ENCODE measurements at places on chromosomes 3 and 15. TPM values are rescaled to one million over a fixed set of nuclear protein-coding genes. Genes with fewer than 3 reads are reported as not detected.

Gene ZDHHC19
- polyA plus RNA-seq, result 5.5 TPM

Gene ZBBX
- polyA plus RNA-seq, result not detected

Gene ACAN
- not detected for polyA plus RNA-seq

Gene TMEM158
- polyA plus RNA-seq, result 24.6 TPM

Gene LRRC28
- polyA plus RNA-seq, result 8.6 TPM

Gene SYNPR
- not detected for polyA plus RNA-seq

Gene REC114
- not detected for polyA plus RNA-seq

Gene EXD1
- not detected for polyA plus RNA-seq

Gene SFMBT1
- polyA plus RNA-seq, result 3.9 TPM

Gene IDH3A
- polyA plus RNA-seq, result 86.7 TPM

Gene ZNF710
- 6.2 TPM for polyA plus RNA-seq

Gene ZNF197
- 9.4 TPM for polyA plus RNA-seq

Gene UNC45A
- polyA plus RNA-seq, result 54.5 TPM

Gene OR5K1
- polyA plus RNA-seq, result not detected

- no peak overlapping the region for H3K27ac ChIP-seq
- no peak for DNase-seq
- no peaks in the 10 kb centered on the region for H3K36me3 ChIP-seq
- H3K27me3 ChIP-seq, result no peaks in the 10 kb centered on the region
- H3K4me1 ChIP-seq, result no peaks in the 10 kb centered on the region
Measured at GRCh38 chr15:35986191-35986721, 440.3 kb upstream of the DPH6 start.

- peaks cover 11% of the 10 kb centered on the region for H3K4me1 ChIP-seq
- no peak overlapping the region for H3K27ac ChIP-seq
- H3K36me3 ChIP-seq, result no peaks in the 10 kb centered on the region
- no peak for DNase-seq
Measured at GRCh38 chr3:39184968-39185285, 7.5 kb downstream of the XIRP1 start.

DNA sequence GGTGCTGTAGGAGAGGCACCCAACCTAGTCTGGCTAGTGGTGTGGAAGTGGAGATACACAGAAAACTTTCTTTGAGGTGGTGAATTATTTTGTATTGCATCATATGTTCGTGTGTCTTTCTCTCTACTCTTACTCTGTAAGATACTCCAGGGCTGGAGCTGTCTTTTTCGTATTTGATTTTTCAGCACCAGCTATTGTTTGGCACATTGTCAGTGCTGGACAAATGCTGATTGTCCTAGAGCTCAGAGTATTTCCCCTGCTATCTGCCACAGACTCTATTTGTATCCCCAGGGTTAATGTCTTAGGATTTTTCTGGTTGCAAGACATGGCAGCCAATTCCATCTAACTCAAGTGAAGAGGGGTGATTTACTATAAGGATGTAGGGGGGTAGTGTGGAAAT lies 110.5 kb downstream of the SAMMSON start:
- H3K27me3 ChIP-seq, result no peaks in the 10 kb centered on the region
- no peak for DNase-seq
- H3K4me3 ChIP-seq, result no peak overlapping the region
- H3K36me3 ChIP-seq, result no peaks in the 10 kb centered on the region

- no peaks in the 10 kb centered on the region for H3K36me3 ChIP-seq
- no peaks in the 10 kb centered on the region for H3K27me3 ChIP-seq
- H3K27ac ChIP-seq, result no peak overlapping the region
- no peaks in the 10 kb centered on the region for H3K4me1 ChIP-seq
Measured at GRCh38 chr3:17243621-17244020, 358.9 kb downstream of the PLCL2 start.

DNA sequence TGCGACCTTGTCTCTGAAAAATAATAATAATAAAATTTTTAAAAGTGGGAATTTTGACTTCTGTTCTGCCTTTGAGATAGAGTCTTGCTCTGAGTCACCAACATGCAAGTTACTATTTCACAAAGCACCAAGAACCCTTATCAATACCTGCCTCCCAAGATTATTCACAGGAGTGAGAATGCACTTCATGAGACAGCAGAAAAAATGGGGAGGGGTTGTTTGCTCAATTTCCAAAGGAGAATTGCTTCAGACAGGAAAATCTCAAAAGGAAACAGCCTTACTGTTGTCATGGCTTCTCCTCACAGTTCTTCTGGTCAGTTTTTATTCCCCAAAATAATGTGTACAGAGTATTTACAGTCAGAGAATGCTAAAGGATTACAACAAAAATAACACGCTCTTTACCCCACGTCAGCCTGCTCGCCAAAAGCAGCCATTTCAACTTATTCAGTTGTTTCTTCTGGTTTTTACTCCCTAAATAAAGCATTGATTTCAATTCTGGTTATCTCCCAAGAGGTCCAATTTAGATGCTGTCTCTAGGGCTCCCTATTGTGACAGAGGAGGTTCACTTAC lies 89.0 kb downstream of the PPCDC start:
- H3K4me1 ChIP-seq, result peaks cover 19% of the 10 kb centered on the region
- peak overlapping the region; percentile 81 for H3K27ac ChIP-seq
- no peak overlapping the region for H3K4me3 ChIP-seq
- no peaks in the 10 kb centered on the region for H3K27me3 ChIP-seq
- peak; percentile 66 for DNase-seq
- H3K36me3 ChIP-seq, result no peaks in the 10 kb centered on the region

DNA sequence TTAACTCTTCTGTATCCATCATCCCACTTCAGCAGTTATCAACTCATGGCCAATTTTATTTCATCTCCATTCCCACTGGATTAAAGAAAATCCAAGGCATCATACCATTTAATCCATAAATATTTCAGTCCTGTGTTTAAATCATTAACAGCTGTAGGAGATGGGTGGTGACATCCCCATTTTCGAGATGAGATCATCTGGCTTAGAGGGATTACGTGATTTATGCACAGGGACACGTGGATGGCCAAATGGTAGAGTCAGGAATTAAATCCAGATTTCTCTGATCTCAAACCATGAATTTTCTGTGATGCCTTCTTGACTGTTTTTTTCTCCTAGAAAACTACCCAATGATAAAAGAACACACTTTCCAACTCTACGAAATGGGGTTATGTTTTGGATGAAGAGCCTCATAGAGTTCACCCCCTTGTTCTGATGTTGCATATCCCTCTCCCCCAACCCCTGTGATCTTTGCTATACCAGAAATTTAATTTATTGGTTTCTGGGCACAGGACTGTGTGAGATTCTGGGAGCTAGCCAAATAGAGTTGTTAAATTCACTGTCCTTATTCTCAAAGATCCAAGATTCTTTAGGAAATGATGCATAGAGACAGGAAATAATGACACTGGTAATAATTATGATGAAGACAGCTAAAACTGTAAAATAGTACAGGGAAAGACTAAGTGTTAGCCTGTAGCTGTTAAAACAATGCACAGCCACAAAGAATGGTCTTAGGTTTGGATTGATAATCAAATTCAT lies 7.4 kb downstream of the ZNF589 start:
- DNase-seq, result no peak
- no peaks in the 10 kb centered on the region for H3K27me3 ChIP-seq
- H3K36me3 ChIP-seq, result peaks cover 42% of the 10 kb centered on the region
- H3K27ac ChIP-seq, result no peak overlapping the region
- no peak overlapping the region for H3K4me3 ChIP-seq
- peaks cover 17% of the 10 kb centered on the region for H3K4me1 ChIP-seq

DNA sequence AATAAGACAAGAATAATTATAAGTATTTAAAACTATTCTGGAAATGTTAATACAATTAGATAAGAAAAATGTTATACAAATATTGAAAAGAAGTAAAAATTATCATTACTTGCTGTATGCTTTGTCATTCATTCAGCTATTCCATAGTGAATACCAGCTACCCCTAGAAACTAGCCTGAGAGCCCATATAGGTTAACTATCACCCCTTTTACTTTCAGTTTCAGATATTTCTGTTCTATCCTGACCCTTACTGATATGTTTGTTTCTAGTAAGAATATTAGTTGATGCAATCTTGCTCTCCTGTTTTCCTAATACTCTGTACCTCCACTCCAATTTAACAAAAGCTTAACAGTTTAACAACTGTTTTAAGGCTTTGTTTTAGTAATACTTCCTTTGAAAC lies 31.6 kb downstream of the FAM227B start:
- H3K4me3 ChIP-seq, result no peak overlapping the region
- H3K27me3 ChIP-seq, result no peaks in the 10 kb centered on the region
- DNase-seq, result no peak
- H3K36me3 ChIP-seq, result no peaks in the 10 kb centered on the region
- no peaks in the 10 kb centered on the region for H3K4me1 ChIP-seq

DNA sequence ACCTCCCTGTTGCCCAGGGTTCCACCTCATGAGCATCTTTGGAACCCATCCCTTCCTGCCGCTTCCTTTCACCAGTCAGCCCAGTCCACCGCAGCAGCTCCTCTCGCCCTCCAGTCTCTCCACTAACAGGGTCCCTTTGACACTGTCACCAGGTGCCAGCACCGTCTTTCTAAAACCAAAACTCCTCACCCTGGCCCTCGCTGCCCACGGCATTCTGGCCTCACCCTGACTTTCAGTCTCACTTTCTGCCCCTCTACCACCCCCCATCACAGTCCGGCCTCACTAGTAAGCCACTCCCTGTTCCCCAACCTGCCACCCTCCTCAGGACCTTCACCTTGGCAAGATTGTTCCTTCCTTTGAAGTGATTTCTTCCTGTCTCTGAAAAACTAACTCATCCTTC lies 4.2 kb downstream of the PPCDC start:
- peaks cover 28% of the 10 kb centered on the region for H3K4me1 ChIP-seq
- DNase-seq, result no peak
- H3K27me3 ChIP-seq, result no peaks in the 10 kb centered on the region
- H3K4me3 ChIP-seq, result no peak overlapping the region
- no peak overlapping the region for H3K27ac ChIP-seq

GRCh38 chr3:152359385-152360248 lies 90.9 kb downstream of the MBNL1 start:
- no peaks in the 10 kb centered on the region for H3K27me3 ChIP-seq
- H3K27ac ChIP-seq, result no peak overlapping the region
- H3K4me3 ChIP-seq, result no peak overlapping the region
- DNase-seq, result no peak
- no peaks in the 10 kb centered on the region for H3K4me1 ChIP-seq
- H3K36me3 ChIP-seq, result peaks cover 60% of the 10 kb centered on the region

- H3K4me3 ChIP-seq, result no peak overlapping the region
- no peaks in the 10 kb centered on the region for H3K27me3 ChIP-seq
- no peak overlapping the region for H3K27ac ChIP-seq
- no peaks in the 10 kb centered on the region for H3K36me3 ChIP-seq
- DNase-seq, result peak; percentile 47
- no peaks in the 10 kb centered on the region for H3K4me1 ChIP-seq
Measured at GRCh38 chr3:43405888-43406642, 119.7 kb downstream of the SNRK start.

GRCh38 chr3:156456771-156457224 lies 98.1 kb downstream of the SSR3 start:
- no peak overlapping the region for H3K4me3 ChIP-seq
- H3K27ac ChIP-seq, result peak overlapping the region; percentile 37
- H3K27me3 ChIP-seq, result no peaks in the 10 kb centered on the region
- DNase-seq, result no peak
- no peaks in the 10 kb centered on the region for H3K36me3 ChIP-seq
- H3K4me1 ChIP-seq, result peaks cover 48% of the 10 kb centered on the region

GRCh38 chr3:127585163-127585812 lies 5.2 kb downstream of the TPRA1 start:
- H3K4me1 ChIP-seq, result peaks cover 47% of the 10 kb centered on the region
- no peak overlapping the region for H3K27ac ChIP-seq
- H3K4me3 ChIP-seq, result no peak overlapping the region
- DNase-seq, result no peak
- H3K36me3 ChIP-seq, result no peaks in the 10 kb centered on the region

- H3K27me3 ChIP-seq, result no peaks in the 10 kb centered on the region
- DNase-seq, result no peak
- no peaks in the 10 kb centered on the region for H3K36me3 ChIP-seq
- no peak overlapping the region for H3K27ac ChIP-seq
- H3K4me3 ChIP-seq, result no peak overlapping the region
Measured at GRCh38 chr3:77815467-77815866, 775.6 kb downstream of the ROBO2 start.

DNA sequence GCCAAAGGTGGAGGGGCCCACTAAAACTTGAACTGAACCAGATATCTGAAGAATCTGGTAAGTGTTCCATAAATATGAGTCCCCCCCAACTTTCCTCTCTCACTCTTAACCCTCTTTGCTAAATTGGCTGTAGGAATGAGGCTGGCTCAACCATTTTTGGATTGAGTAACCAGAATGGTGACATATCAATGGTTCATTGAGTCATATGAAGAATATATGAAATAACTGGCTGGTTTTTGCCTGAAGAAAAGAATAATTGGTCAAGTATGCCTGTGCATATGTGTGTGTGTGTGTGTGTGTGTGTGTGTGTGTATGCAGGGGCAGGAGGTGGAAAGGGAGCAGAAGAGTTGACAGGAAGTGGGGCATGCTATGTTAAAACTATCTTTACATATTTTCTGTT lies 472.9 kb upstream of the THBS1 start:
- no peak overlapping the region for H3K4me3 ChIP-seq
- no peaks in the 10 kb centered on the region for H3K4me1 ChIP-seq
- H3K27me3 ChIP-seq, result no peaks in the 10 kb centered on the region
- H3K27ac ChIP-seq, result no peak overlapping the region
- H3K36me3 ChIP-seq, result no peaks in the 10 kb centered on the region

GRCh38 chr3:7881946-7882345 lies 619.7 kb upstream of the LMCD1 start:
- no peaks in the 10 kb centered on the region for H3K36me3 ChIP-seq
- no peaks in the 10 kb centered on the region for H3K4me1 ChIP-seq
- no peak overlapping the region for H3K27ac ChIP-seq
- H3K27me3 ChIP-seq, result no peaks in the 10 kb centered on the region
- no peak overlapping the region for H3K4me3 ChIP-seq

GRCh38 chr15:89412905-89413411 lies 78.3 kb upstream of the POLG start:
- no peaks in the 10 kb centered on the region for H3K36me3 ChIP-seq
- H3K27me3 ChIP-seq, result peaks cover 28% of the 10 kb centered on the region
- no peaks in the 10 kb centered on the region for H3K4me1 ChIP-seq
- no peak for DNase-seq
- no peak overlapping the region for H3K4me3 ChIP-seq

DNA sequence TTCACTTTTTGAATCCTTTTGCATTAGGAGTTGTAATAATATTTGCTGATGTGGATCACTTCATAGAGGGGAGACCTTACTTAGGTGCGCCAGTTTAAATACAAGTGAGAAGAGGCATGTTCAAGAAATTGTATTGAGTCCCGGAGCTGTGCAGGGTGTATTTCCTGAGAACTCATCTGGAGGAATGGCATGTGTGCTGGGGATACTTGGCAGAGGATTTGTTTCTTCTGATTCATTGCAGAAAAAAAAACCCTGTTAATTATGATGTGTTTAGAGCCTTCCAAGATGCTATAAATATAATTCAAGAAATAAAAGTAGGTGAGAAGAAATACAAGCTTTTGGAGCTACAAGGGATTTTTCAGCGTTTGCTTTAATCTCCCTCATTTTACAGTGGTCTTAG lies 97.6 kb downstream of the TPRG1 start:
- no peaks in the 10 kb centered on the region for H3K4me1 ChIP-seq
- no peak overlapping the region for H3K4me3 ChIP-seq
- H3K27me3 ChIP-seq, result no peaks in the 10 kb centered on the region

- H3K27ac ChIP-seq, result no peak overlapping the region
- no peaks in the 10 kb centered on the region for H3K27me3 ChIP-seq
Measured at GRCh38 chr15:72751751-72752455, 31.7 kb downstream of the ADPGK start.

Measured in K562 (cell line).